ENCODE measurements at places on chromosomes 2 and 18.

DNA sequence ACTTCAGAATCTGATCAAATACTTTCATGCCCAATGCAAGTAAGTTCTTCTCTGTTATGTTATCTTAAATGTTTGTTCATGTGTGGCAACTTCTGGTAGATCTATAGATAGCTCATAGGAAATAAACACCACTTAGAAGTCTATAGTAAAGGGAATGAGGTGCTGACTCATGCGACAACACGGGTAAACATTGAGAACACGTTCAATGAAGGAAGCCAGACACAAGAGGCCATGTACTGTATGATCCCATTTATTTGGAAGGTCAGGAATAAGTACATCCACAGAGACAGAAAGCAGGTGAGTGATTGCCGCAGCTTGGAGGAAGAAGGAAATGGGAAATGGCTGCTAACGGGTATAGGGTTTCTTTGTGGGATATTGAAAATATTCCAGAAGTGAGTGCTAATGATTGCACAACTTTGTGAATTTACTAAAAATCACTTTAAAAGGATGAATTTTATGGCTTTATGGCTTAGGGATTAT is 95.4 kb downstream of the ITGB1BP1 start:
- no peak for DNase-seq

DNA sequence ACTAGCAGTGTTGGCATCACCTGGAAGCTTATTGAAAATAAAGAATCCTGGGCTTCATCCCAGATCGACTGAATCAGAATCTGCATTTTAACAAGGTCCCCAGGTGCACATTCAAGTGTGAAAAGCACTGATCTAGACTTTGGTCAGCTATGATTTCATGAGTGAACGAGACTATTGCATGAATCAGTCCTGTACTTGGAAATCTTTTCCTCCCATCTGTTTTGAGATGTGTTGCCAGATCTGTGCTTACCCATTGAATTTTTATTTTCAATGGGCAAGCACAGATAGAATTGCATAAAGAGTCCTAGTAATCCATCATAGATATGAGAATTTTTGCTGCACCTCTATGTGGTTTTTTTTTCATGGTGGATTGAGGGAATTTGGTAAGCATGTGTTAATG is 64.0 kb downstream of the PMS1 start:
- no peak for DNase-seq

DNA sequence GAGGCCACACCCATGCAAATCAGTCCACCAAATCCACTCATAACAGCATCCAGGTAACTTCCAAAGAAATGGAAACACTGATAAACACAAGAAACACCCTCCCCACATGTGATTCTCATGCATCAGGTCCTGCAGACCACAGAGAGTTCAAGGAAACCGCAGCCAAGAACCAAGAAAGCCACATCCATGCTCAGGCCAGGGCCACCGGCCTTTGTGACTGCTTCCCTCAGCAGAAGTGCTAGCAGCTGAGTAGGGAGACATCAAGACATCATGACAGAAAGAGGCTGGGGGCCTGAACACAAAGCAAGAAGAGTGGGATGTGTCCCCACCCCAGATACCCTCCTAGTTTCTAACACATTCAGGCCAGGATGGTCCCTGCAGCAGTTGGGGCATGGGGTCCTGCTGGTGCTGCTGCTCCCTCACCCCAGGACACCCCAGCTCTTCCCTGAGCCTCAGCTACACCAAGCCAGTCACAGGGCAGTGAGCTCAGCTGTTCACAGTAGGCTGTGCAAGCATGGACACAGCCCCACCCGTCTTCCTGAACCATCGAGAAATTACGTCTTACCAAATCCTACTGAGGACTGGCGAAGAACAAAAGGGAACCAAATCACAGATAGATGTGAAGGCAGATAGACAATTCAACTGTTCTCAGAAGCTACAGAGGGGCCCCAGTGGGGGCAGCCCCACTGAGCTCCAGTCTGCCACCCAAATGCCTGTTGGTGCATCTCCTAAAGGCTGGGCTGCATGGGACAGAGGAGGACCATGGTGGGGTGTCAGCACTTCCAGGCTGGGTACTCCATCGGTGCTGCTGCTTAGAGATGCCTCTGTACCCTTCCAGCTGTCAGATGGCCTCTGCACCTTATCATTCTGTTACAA is 60.9 kb downstream of the HDAC4 start:
- no peak for DNase-seq

DNA sequence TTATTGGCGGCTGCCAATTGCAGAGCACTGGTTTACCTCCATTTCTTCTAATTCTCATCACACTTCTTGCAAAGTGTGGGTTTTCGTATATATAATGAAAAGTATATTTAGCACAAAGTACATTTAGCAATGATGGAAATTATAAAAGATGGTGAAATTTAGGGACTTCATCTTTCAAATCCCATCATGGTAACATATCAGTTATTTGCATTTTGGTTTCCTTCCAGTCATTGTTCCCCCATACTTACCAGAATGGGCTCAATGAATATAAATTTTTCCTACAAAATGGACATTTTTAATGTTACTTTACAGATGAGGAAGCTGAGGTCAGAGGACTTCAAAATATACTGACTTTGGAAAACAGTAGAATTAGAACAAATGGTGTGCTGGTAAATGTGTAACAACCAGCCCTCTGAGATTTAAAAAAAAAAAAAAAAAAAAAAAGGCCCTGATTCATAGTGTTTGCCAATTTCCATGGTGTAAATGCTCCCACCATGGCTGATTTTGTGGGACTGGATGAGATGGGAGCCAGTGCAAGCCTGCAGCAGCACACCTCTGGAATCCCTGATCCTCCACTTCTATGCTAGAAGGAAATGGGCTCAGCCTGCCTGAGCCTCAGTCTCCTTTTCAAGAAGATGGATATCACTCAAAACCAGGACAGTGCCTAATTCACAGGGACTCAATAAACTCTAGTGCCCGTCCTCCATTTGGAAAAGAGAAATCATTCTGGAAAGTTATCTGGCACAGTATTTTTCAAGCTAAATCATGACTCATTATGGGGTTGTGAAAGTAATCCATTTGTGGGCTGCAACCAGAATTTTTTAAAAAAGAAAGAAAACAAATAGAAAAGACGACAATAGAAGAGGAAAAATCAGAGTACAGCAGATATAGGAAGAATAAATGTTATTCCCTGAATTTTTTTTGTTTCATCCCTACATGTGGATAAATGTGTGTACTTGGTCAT is 34.0 kb downstream of the LBH start:
- no peak for DNase-seq

GRCh38 chr18:49563130-49563540 is 1.3 kb downstream of the LIPG start:
- no peak for DNase-seq

- no peak for DNase-seq
These were observed 1135.1 kb upstream of the CHAC2 start for GRCh38 chr2:52632543-52632942.

DNA sequence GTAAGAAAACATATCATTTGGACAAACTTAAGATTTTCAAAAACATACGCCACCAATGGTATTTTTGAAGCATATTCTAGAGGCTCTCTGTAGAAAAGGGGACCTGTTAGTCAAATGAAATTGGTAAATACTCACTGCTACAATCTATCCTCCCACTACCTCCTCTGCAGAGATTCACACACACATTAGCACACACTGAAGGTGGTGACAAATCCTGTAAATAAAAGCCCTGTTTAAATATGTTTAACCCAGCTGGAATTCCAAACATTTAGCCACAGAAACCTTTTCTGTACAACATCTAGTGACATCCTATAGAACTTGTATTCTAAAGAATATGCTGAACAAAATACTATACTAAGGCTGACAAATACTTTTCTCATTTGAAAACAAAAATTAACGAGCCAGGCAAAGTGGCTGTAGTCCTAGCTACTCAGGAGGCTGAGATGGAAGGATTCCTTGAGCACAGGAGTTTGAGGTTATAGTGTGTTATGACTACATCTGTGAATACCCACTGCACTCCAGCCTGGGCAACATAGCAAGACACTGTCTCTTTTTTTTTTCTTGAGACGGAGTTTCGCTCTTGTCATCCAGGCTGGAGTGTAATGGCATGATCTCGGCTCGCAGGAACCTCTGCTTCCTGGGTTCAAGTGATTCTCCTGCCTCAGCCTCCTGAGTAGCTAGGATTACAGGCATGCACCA is 25.9 kb downstream of the ALS2 start:
- no peak for DNase-seq

GRCh38 chr18:79915161-79916127 is 36.0 kb downstream of the SLC66A2 start:
- DNase-seq, result no peak

- DNase-seq, result no peak
These were observed 30.9 kb upstream of the SERPINB12 start for GRCh38 chr18:63511285-63511684.

DNA sequence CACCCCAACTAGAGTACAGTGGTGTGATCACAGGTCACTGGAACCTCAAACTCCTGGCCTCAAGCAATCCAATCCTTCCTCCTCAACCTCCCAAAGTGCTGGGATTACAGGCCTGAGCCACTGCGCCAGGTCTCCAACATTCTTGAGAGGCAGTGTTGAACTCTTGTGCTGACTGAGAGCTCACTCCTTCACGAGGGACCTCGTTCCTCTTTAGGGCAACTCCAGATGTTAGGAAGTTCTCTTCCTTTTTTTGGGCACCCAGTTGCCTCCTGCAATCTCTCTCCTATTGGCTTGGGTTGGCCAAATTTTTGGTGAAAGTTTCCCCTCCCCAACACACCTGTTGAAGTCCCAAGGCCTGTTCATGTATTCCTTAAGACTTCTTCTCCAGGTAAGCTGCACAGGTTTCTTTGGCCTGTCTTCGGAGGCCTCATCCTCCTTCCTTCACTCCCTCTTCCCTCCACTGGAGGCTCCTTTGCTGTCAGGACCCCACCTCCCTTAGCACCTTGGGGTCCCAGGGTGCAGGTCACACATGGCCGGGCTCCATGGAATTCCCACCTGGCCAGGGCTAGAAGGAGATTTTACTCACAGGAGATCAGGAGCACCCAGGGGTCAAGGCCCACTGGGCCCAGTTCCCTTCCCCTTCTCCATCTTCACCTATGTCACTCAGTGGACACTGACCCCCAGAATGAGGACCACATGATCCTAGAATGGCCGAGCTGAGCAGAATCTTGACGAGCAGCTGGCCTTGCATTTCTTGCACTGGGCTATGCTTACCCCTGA is 94.6 kb upstream of the SMAD2 start:
- no peak for DNase-seq

DNA sequence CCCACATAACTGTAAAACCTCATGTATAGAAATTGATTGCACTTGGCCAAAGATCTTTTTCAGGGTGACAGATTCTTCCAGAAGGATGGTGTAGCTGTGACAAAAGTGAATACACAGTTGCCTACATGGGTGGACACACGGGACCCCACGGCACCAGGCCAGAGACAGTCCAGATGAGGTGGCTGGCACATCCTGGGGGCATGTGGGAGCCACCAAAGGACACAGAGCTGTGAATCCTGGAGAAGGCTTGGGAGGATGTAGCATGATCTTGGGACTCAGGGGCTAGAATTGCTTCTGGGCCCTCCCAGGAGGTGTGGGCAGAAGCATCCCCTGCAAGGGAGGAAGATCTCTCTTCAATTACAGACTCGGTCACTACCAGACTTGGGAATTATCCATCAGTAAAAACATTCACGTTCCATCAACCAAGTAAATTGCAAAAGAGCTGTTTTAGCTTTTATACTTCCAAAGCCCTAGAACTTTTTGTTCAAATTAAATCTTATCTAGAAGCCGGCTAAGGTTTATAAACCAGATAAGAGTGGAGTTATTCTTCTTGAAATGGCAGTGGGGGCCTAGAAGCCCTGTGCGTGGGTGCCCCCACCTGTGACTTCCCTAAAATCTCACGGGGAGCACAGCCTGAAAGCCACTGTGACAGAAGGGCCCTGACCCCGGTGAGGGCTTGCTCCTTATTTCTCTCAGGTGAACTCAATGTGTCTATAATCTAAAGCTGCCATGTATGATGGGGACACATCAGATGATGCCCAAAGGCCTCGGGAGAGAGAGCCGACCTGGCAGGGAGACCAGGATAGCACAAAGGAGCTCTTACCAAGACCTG is 81.7 kb downstream of the SEPTIN10 start:
- DNase-seq, result no peak

DNA sequence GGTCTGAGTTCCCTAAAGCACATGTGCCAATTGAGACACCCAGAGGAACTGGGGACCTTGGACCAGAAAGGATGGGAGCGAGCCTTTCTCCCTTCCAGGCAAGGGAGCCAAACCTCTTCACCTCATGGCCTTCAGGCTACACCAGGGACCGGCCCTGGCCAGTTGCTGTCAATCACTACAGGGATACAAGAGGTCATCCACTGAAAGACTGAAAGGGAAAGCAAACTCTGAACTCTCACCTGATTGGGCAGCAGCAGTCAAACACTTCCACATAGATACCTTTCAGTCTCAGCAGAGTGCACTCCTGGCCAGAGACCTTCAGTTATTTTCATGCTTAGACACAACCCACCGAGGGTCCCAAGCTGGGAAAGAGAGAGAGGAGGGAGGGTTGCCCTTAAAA is 1956.0 kb upstream of the LRRTM1 start:
- no peak for DNase-seq

DNA sequence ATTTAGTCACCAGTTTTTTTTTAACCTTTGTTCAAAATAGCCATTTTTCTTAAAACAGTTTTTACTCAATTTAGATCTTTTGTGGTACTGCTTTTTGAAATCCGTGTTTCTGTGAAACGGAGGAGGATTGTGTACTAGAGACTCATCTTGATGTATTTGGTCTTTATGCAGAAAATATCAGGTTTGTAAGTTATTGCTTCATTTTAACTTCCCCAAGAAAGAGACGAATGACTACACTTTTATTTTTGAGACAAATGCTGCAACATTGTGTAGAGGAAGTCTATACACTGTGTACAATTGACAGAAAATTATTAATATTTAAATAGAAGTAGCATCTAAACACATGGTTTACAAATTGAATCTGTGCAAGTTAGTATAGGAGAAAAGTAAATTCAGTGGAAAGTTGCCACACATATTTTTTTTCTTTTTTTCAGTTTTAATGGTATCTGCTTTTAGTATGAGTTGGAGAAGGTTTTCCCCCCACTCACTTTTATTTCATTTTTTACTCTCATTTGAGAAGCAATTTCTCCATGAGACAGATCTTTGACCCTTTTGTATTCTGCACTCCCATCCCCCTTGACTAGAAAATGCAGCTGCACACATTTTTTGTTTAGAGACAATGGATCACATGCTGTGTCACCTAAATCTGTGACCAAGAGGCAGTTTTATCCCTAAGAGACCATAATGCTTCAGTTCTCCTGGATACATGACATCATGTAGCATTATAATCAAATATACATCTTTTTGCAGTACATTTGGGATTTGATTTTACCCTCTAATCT is 200.8 kb upstream of the STON1 start:
- DNase-seq, result no peak

DNA sequence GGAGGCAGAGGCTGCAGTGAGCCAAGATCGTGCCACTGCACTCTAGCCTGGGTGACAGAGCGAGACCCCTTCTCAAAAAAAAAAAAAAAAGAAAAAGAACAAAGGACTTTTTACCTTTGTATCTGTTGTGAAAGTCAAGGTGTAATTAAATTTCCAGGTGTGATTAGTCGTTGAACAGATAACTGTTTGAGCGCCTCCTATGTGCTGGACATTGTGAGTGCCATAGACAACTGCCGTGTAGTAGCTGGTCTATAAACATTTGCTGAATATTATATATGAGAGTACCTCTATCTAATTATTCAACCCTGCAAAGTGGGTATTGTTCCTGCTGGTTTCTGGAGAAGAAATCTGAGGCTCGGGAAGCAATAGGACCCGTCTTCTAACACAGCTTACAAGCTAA is 71.8 kb downstream of the ASAP2 start:
- no peak for DNase-seq
